ENCODE measurements at places on chromosomes 3 and 15.

DNA sequence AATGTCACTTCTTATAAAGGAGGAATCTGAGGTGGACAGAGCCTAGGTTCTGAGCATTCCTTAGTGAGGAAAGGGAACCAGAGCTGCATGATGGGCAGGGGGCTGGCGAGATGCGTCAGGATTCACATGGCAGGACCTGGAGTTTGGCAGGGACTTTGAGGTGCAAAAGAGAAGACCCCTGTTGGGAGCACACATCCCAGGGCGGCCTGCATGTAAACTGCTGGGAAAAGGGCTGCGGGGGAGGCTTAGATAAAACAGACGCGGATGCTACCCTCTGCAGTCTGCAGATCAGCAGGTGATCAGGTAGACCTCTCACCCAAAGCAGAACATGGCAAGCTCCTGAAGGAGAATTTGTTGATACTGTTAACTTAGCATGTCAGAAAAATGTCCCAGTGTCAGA, 168.4 kb downstream of the VGLL4 start:
- no peak for DNase-seq

DNA sequence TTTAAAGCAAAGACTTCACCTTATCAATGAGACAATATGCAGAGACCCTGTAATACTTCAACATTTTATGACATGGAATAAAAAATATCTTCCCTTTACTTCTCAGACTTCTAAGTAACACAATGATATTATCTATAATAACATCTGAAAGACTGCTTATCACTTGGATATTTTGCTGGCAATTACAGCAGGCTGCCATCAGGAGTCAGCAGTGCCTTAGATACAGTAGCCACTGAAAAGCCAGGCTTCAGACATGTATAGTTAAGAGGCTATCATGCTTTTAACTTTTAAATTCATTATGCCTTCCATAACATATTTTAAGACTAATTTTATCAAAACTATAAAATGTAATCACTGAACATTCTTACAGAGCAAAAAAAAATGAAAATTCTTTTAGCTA, 227.5 kb downstream of the NEK10 start:
- no peak for DNase-seq

DNA sequence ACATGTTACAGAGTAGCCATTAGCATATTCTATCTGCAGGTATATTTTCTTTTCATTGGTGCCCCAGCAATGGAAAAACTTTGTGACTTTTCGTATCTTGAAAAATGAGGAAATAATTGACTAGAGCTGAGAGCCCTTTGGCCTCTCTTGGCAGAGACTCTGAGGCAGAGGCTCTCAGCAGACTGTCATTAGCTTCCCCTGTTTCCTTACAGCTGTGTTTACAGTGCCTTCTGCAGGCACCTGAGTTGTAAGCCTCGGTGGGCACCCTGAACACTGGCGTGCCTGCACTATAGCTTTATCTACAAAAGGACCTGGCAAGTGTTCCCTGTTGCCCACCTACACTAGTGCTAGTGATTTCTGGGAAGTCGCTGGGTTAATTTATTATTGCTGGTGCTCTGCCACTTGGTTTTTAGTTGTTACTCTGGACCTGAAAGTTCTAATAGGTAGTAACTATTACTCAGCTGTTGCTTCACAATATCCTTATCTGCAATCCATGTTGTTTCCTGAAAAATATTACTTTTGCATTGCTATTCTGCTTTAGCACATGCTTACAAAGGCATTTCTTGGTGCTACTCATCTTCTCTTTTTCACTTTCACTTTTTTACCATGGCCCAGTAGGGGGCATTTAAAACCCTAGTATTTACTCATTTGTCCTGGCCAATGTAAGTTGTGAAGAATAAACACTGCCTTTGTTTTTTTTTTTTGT, 7.8 kb upstream of the GPR171 start:
- no peak for DNase-seq

GRCh38 chr3:25831578-25831977, 41.7 kb downstream of the OXSM start:
- peak; percentile 27 for DNase-seq

DNA sequence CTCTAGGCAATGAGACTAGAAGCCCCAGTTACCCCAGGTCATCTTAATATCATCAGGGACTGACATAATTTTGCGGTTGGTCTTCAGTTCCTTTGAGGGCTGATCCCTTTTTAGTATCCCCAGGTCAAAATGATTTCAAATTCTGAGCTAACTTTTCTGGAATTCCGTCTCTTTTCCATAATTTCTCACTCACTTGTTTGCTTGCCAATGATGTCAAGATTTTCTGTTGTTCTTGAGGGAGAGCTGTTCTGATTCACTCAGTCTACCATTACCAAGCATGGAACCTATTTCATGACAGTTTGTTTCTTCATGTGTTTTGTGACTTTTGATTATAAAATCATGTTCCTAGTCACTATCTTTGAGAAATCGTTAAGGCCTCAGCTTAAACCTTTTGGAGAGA, 190.5 kb upstream of the LYSMD4 start:
- DNase-seq = no peak

DNA sequence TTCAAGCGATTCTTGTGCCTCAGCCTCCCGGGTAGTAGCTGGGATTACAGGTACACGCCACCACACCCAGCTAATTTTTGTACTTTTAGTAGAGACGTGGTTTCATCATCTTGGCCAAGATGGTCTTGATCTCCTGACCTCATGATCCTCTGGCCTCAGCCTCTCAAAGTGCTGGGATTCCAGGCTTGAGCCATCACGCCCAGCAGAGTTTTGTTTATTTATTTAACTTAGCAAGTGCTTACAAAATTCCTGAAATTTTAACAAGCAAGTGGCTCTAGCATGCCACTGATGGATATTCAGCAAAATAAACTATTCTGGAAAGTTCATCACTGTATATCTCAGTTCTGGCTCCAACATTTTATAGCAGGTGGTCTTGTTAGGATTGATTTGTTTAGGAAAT, 585.9 kb downstream of the OTOL1 start:
- DNase-seq = no peak

DNA sequence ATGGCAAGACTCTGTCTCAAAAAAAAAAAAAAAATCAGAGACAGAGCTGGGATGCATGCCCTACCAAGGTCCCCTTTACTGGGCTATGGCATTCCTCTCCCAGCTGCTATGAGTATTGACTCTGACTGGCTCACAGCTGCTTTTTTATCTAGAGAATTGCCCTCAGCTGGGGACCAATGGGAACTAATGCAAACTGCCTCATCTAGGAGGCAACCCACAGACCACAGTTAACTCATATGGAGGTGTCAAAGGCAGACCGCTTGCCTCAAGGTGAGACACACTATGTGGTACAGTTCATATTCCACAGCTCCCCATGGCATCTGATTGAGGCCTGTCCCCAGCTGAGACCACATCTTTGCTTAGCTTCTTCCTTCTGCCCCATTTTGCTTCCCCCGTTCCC, 183.5 kb upstream of the EOMES start:
- DNase-seq = no peak

GRCh38 chr15:74449095-74449494, 11.9 kb downstream of the UBL7 start:
- no peak for DNase-seq

- no peak for DNase-seq
These were observed 64.7 kb upstream of the TNIK start for GRCh38 chr3:171524921-171525310.

- DNase-seq = no peak
These were observed 7.0 kb downstream of the HDGFL3 start for GRCh38 chr15:83200589-83200988.

DNA sequence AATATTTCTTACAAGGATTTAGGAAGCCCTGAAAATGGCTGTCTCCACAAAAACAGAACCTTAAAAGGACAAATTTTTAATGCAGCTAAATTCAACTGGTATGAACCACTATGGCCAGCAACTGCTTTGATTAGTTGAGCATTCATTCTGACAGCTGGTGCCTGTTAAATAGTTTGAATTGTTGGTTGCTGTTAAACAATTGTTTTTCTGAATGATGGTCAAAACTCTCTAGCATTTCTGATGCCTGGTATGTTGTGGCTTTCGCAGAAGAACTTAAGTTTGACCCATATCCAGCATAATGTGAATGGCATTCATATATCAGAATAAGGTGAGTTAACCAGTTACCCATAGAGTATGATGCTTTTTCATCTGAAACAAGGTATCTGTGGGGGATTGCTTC, 138.4 kb downstream of the MEIS2 start:
- DNase-seq = no peak

DNA sequence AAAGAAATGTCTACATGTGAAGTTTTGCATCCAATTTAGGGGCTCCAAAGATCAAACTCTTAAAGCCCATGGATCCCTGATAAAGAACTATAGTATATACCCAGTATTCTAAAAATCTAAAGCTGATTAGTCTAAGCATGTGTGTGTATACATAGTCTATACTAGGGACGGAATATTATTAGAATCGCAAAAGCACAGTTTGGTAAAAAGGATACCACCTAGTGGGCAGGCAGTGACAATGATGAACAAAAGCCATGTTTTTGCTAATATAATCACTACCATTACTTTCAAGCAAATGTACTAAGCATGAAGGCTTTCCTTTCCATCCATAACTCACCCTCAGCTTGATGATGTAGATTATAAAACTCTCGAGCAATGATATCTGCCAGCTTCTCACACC, 16.5 kb downstream of the POLQ start:
- no peak for DNase-seq

DNA sequence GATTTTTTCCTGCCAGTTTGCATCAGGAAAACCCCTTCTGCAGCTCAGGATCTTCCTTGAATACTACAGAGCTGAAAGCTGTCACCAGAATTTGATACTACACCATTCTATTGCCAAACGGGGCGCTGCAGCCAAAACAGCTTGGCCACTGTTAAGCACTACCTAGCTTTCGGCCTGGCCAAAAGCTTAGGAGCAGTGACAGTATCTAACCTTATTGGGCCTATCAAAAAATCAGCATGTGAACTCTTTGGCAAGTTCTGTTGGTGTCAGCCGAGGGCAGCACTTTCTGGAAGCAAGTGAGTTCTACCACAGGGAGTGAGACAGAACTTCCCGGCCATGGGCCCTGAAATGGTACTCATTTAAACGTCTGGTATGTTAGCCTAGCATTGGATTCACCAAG, 16.1 kb upstream of the GYG1 start:
- DNase-seq = peak; percentile 47

- no peak for DNase-seq
These were observed 17.2 kb downstream of the SPTBN5 start for GRCh38 chr15:41876689-41877088.

- no peak for DNase-seq
These were observed 64.2 kb upstream of the FNDC3B start for GRCh38 chr3:171974986-171975837.

DNA sequence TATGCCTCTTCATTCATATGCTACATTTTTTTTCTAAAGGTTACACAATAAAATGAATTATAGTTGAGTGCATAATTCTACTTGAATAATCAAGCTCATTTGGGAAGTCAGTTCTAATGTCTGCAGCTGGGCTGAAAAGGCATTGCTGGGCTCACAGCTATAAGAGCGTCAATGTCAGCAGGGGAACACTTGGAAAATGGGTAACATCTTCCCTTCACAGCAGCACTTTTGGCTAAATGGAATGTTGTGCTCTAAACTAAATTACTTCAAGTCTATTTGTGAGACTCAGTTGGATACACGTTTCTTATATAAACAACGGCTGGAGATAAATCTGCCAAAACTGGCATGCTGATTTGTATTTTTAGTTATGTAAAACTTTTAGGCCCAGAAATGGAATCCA, 357.8 kb downstream of the TBL1XR1 start:
- DNase-seq = no peak

GRCh38 chr3:16513141-16514020, at the start of gene RFTN1:
TSS of gene RFTN1 (minus strand) at chr3:16513699. CDS start at chr3:16493869, 19,830 bp downstream.
- DNase-seq = peak; percentile 77

DNA sequence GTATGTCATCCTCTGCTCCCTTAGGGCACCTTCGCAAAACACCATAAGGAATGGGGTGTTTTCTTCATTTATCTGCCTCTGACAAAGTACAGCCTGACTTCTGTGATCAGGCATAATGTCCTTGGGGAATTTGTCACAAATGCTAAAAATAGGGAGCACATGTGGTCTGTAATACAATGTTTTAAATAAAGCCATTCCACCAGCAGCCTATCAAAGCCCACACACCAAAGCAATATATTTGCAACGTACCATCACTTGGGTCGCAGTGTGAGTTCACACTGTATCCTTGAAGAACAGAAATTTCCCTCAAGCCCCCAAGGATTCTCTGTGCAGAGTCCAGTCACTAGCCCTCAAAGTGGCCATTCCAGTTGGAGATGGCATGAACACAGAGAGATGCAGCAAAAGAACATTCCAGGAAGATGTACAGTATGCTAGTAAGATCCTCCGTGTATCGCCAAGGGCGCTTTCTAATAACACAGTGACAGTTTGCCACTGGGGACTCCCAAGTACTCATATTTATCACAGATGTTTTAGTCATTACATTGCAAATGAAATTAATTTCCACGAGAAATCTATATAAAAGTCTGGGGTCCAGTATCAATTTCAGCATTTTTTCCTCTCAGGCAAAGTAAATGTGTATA, 246.7 kb downstream of the MCTP2 start:
- DNase-seq = no peak

- peak; percentile 18 for DNase-seq
These were observed 76.1 kb downstream of the ISG20 start for GRCh38 chr15:88714782-88715372.

GRCh38 chr15:79834495-79834894, 62.3 kb downstream of the MTHFS start:
- no peak for DNase-seq

- DNase-seq = no peak
These were observed 40.1 kb downstream of the OXSR1 start for GRCh38 chr3:38205472-38205805.

- DNase-seq = no peak
These were observed 8.5 kb downstream of the ADAM10 start for GRCh38 chr15:58741032-58741431.

DNA sequence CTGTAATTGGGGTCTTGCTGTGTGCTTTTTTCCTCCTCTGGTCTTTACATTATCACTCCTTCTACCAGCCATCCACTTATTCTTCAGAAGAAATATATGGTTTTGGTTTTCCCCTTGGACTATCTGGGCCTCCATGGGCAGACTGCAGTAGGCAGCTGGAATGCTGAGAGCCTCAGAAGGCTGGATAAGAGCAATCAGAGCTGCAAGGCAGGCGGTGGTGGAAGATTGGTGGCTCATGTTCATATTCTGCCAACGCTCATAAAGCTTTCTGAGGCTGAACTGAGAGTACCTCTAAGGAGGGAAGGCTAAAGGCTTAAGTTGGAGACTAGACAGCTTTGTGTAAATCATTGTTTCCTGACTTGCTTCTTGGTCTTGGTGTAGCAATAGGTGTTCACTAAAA, 5.7 kb upstream of the RPLP1 start:
- no peak for DNase-seq

GRCh38 chr3:123081718-123082369, 15.0 kb downstream of the PDIA5 start:
- DNase-seq = no peak

DNA sequence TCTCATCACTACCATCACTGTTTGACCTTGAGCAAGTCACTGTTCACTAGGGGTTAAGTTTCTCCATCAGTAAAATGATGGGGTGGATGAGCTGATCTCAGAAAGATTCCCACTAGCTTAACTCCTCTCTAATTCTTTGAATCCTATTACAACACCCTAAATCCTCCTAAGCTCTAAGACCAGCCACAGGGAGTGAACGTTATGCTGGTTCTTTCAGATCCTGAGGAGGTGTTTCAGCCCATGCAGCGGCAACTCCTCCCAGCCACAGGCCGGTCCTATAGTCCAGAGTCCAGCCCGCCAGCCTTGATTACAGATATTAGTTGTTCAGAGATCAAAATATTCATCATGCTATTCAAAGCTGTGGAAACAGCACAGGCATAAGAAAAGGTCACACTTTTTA, 15.1 kb downstream of the MB21D2 start:
- DNase-seq = no peak

- no peak for DNase-seq
These were observed 63.7 kb downstream of the ATP13A4 start for GRCh38 chr3:193491026-193491425.

- DNase-seq = no peak
These were observed 6.8 kb upstream of the CLK3 start for GRCh38 chr15:74608786-74609185.
